ENCODE measurements at places on chromosomes 12 and 14.

DNA sequence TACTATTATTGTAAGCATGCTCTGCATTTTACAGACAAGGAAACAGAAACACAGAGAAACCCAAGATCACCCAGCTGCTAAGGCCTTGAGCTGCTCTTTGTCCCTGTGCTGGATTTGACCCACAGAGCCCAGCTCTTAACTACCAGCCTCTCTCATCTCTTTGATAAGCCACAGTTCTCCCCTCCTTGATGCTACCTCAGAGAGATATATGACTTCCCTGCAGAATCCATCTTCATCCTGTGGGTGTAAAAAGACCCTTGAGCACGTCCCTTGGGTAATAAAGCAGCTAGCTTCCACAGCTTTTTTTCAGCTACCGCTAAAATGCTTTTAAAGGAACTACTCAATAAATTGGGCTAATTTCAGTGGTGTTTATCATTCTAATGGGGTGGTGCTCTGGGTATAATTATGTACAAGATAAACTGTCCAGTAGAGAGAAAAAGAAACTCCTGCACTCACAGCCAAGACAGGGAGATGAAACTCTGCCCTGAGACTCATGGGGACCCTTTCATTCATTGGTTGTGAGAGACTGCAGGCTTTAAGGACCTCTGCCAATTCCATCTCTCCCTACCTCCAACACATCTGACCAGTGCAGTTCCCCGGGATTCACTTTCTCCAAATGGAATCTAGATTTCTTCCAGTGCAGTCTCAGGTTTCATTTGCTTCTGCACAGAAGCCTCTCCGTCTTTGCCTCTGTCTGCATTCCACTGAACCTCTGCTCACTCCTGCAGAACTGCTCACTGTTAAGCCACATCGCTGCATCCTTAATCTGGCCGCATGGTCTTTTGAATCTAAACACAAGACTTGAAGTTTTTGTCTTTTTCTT is 24.7 kb upstream of the NTF3 start:
- DNase-seq = peak; percentile 50

DNA sequence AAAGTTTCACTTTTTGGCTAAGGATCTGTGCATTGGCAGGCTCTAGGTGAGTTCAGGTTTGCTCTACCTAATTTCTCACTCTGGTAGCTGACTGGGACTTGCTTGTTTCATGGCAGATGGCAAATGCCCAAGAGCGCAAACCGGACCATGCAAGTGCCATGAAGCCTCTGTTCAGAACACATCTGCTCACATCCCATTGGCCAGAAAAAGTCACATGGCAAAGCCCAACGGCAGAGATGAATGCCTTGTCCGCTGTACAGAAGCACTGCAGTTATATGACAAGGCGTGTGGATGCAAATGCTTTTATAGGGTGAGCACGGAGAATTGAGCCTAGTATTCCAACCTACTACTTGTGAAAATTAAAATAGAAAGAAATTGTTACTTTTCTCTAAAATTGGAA is 202.2 kb upstream of the HMGA2 start:
- no peak for DNase-seq

DNA sequence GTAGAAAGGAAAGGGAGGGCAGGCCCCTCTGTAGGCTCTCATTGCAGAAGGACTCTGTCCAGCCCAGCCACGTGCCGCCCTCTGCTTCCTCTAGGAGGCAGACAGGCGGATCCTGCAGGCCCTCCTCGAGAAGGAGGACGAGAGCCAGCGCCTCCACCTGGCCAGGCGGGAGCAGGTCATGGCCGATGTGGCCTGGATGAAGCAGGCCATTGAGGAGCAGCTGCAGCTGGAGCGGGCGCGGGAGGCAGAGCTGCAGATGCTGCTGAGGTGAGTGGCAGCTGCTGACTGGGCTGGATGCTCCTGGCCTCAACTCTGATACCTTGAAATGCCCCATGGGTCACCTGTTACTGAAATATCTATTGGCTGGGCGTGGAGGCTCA is 10.9 kb downstream of the TCHP start:
- no peak for DNase-seq

- no peak for DNase-seq
These were observed 11.4 kb upstream of the SLC8B1 start for GRCh38 chr12:113346353-113346752.

- DNase-seq = no peak
These were observed 16.7 kb downstream of the DCAF4 start for GRCh38 chr14:72942934-72943333.

- DNase-seq = peak; percentile 73
These were observed 30.7 kb downstream of the MAP4K5 start for GRCh38 chr14:50501642-50502041.

DNA sequence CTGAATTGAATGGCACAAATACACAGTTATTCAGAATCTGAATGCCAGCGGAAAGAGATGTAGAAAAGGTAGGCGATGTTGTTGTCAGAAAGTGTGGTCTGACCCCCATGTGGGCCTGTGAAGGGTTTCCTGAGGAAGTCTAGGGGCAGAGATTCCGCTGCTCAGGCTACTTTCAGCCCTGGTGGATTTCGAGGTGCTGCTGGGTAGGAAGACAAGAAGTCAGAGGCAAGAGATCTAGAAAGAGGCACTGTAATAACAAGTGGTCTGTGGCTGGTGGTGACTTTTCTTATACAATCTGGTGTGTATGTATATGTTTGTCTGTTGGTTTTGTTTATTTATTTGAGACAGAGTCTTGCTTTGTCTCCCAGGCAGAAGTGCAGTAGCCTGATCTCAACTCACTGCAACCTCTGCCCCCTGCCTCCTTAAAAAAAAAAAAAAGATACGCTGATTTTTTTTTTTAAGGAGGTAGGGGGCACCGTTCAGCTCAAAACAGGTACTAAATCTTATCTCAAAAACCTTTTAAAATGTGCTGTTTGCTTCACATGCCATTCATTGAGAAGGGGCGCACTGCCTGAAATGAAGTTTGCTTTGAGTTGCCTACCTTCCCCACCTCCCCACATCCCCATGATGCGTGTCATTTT is 27.1 kb upstream of the MANSC4 start:
- no peak for DNase-seq

- no peak for DNase-seq
These were observed 19.3 kb upstream of the MED6 start for GRCh38 chr14:70619708-70620107.

DNA sequence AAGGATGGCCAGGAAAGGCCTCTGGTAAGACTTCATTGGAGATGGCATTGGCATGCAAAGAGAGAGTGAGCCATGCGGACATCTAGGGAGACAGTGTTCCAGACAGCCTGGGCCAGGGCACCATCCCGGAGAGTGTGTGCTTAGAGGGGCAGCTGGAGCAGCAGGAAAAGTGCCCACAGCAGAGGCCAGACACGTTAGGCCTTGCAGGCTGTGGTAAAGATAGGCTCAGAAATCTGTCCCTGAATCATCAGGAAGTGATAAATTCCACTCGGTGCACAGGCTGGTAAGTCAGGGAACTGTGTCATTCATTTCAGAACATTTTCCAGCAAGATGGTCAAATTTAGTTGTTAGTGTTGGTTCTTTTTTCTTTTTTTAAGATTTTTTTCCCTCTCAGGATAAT is 8.8 kb downstream of the GALNT16 start:
- peak; percentile 56 for DNase-seq

- DNase-seq = no peak
These were observed 17.0 kb downstream of the SIX1 start for GRCh38 chr14:60632257-60632656.

DNA sequence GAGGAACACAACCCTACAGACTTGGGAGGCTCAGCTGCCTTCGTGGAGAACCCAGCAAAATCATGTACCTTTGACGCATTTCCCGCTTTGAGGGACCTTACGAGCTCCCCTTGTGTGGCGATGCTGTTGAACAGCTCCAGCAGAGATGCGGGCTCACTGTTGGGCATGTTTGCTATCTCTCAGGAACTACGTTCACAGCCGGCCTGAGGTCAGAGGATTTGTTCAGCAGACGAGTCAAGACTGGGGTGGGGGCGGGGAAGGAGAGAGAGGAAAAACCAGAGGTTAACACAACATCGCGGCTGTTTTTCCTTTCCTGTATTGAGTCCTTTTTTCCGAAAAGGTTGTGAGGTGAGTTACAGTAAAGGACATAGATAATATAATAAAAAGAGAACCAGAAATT is 45.9 kb downstream of the SLC25A47 start:
- no peak for DNase-seq

DNA sequence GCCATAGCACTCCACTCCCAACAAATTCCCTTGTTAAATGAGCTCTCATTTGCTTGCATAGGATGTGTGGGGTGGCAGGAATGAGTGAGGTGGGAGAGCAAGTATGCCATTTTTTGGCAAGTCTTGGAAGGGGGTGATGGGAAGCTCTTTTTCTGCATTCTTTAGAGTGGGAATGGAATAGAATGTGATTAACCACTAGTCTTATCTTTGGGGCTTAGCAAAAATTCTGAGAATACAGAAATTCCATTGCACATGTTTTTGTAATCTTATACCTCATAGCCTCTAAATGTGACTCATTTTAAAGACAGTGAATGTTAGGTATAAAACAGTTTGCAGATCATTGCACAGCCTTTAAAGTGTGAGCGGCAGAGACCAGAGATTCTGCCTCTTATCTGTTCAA is 28.4 kb upstream of the NEDD1 start:
- peak; percentile 89 for DNase-seq

DNA sequence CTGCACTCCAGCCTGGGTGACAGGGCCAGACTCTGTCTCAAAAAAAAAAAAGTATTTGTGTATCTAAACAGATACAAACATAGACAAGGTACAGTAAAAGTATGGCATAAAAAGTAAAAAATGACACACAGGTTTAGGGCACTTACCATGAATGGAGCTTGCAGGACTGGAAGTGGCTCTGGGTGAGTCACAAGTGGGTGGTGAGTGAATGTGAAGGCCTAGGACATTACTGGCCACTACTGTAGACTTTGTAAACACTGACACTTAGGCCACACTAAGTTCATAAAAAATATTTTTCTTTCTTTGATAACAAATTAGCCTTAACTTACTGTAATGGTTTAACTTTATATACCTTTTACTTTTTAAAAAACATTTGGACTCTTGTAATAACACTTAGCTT is 38.0 kb upstream of the EIF5 start:
- DNase-seq = peak; percentile 8

DNA sequence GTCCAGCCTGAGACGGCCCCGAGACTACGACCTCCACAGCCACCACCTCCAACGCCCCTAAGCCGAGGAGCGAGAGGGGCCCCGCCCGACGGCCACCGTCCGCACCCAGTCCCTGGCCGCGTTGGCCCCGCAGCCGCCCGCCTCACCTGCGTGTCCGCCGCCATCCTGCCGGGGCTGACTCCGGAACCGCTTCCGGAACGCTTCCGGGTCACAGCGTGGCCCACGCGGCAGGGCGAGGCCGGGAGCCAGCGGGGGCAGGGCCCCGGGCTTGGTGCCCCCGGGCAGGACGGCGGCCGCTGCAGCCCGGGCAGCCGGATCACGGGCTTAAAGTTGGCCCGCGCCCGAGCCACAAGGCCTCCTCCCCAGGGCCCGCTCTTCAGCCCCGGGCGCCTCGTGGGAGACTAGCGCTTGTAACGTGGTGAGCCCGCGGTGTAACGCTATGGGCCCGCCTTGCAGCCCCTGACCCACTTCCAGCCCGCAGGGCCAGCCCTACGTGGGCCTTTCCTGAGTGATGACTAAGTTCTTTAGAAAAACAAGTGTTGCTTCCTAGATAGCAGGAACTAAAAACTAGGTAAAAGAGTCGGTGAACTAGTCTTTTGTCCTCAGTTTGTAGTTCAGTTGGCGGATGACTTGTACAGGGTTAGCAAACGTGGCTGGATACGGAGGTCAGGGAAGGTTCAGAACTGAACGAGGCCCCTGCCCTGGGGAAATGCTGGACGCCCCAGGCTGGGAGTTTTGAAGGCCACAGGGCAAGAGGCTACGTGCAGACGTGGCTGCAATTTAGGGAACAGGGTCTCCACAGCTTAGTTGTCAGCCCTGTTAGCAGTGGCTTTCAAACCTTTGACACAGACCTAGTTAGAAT is at the start of gene GCN1:
Gene GCN1 (minus strand): TSS at position 182 of the 862 bp plus-strand sequence. CDS start 18 bp downstream, at position 164.
- DNase-seq = peak; percentile 80

- no peak for DNase-seq
These were observed 77.7 kb downstream of the PRMT8 start for GRCh38 chr12:3568695-3569094.

DNA sequence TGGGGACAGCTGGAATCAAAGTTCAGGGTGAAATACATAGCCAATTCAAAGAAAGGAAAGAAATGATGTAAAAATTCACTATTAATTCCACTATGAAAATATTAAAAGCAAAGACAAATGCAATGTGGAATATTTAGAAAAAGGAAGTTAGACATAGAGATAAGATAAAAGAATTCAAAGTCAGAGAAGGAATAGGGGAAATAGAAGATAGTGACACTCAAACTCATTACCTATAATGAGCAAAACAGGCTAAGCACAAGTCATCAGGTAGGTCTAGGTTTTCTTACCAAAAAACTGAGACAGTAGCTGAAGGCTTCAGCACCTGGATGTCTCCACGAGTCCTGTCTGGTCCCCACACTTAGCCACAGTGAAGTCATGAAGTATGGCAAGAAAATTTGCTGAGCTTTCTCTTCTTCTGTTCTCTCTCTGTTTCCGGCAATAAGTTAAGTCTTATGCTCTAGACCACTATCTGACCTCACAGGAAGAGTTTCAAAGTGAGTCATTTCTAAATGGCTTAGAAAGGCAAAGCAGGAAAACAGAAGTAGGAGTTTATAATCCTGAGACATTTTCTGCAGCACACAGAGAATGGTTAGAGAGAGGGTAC is at the start of gene C3AR1:
Gene C3AR1 (minus strand): TSS at position 369 of the 604 bp plus-strand sequence. CDS start 6,174 bp downstream, outside the sequence.
- DNase-seq = peak; percentile 73

DNA sequence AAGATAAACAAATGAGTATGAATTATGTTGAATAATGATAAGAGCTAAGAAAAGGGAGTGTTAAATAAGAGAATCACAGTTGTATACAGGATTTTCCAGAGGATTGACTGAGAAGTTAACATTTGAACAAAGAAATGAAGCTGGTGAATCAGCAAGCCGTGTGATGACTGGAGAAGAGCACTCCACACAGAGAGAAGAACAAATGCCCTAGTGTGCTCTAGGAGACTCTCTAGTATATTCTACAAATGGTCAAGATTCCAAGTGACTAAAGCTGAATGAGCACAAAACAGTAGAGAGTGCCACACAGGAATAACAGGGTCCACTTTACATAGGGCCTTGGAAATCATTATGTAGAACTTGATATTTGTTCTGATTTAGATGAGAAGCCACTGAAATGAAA is 587.1 kb upstream of the ATXN7L3B start:
- DNase-seq = no peak

DNA sequence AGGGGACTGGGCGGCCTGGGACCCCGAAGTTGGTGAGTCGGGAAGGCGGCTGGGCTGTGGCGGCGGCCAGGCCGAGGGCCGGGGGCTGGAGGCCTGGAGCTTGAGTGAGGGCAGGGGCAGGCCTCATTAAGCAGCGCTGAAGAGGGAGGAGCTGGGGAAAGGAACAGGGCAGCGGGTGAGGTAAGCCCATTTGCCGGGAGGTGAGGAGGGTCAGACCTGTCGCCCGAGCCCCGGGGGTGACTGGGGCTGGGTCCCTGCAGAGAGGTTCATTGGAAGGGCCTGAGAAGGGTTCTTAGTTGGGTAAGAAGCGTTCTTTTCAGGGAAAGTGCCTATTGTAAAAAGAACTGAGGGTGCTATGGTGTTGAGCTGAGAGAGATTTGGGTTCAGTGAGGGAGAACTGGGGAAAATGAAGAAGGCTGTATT is 441 bp downstream of the RAB5B start:
- peak; percentile 25 for DNase-seq

GRCh38 chr12:130240831-130241590 is 78.7 kb downstream of the FZD10 start:
- no peak for DNase-seq

Measured in fibroblast of skin of right quadriceps (primary cell).